ENCODE measurements at places on chromosomes 7 and 10.
A peak's percentile ranks its signal among the peaks of the same experiment; 100 is the strongest.

- DNase-seq: no peak
Measured at GRCh38 chr10:27986821-27987220, 12.1 kb downstream of the ODAD2 start.

DNA sequence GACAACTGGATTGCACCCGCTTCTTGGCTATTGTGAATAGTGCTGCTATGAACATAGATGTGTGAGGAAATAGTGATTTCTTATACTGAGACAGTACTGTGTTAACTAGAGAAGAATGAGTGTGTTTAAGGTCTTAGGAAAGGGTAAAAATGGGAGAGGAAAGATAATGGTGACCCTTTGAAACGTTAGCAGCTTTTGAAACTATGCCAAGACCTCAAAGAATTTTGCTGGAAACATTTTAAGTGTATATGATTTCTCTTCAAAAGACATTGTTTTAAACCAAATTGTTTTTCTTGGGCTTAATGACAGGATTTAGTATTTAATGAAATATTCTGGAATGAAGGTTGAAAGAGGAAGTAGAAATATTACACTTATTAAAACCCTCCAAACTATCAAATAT, 100.8 kb upstream of the ARHGAP21 start:
- no peak for DNase-seq

- DNase-seq: no peak
Measured at GRCh38 chr7:83603649-83604048, 45.3 kb downstream of the SEMA3E start.

DNA sequence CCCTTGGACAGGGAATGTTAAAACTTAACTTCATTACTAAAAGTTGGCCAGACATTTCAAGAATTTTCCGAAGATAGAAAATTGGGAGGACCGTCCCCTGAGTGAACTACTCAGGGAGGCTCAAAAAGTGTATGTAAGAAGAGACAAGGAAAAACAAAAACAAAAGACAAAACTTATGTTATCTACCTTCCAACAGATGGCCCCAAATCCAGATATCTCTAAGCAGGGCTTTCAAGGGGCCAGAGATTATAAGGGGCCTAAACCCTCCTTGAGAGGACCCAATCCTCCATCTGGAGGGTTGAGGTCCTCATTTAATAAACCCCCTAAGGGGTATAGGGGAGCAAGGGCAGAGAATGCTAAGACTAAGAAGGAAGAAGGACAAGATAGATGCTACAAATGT, 203.6 kb downstream of the SH2D4B start:
- DNase-seq: no peak

DNA sequence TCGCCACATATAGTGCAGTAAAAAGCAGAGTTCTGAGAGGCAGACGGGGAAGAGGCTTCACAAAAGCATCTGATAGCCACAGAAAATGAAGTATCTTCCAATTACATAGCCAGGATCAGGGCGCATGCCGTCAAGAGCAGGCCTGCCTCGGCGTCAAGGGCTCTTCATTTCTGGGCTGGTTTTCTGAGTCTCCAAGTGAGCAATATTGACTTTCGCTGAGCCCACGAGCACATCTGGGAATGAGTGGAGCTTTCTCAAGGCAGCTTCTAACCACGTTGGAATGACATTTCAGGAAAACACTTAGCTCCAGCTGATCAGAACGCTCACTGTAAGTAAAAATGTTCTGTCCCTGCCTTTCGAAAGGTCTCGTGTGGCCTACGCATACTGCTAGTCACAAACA, 51.9 kb downstream of the CLRN3 start:
- no peak for DNase-seq

DNA sequence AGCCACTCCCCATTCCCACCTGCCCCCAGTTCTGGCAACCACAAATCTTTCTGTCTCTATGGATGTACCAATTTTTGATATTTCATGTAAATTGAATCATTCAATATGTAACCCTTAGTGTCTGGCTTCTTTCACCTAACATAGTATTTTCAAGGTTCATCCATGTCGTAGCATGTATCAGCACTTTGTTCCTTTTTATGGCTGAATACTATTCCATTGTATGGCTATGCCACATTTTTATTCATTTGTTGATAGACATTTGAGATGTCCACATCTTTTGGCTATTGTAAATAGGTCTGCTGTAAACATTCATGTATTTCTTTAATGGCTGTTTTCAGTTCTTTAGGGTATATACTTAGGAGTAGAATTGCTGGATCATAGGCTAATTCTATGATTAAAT, 270.5 kb downstream of the FGFR2 start:
- DNase-seq: no peak

DNA sequence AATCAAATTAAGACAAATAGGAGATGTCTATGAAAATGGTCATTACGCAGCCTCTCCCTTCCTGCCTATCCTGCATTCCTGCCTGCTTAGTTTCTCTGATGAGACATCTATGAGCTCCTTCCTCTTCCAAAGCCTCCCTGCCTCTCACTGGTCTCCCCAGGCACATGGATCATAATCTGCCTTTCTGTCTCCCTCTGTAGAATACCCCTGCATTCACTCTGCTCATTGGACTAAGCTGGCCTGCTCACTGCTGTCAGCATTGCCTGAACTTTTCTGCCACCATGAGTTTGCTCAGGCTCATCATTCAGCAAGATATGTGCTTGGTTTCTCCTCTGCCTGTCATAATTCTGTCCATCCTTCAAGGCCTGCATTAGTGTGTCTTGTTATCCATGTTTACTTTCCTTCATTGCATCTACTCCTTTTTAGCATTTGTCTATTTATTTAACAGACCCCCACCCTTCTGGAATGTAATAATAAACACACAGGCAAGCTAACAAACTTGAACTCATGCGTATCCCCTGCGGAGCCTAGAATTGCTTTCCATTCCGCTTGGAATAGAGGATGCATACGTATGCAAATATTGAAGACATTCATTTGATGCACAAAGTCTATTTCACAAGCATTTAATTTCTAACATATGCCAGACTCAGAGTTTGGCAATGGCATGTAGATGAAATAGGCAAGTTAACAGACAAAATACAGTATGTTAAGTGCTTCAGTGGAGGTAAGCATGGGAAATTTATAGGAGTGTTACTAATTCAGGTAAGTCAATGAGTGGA, 88.3 kb downstream of the PTPRZ1 start:
- DNase-seq: no peak

GRCh38 chr7:135169964-135170273, 588 bp downstream of the CYREN start:
- DNase-seq: peak; percentile 66

DNA sequence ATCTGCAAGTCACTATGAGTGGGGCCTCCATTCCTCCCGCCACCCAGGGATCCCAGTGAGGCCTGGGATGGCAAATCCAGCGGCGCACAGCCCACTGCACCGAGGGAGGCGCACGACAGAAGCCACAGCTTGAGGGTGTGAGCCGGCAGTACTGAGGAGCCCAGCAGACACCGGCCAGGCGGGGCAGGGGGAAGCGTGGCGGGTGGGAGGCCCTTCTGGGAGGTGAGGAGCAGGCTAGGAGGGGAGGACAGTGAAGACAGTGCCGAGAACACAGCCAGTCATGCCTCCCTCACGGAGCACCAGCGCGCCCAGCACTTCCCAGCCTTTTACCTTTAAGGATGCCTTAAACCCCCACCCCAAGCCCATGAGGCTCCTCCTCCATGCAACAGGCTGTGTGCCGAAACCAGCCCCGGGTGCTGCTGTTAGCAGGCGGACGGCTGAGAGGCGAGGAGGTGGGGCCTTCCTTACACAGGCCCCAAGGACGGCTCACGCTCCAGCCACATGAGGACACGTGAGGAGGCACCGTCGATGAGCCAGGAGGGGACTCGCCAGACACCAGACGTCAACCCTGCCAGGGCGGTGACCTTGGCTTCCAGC, 258.5 kb downstream of the PTPRN2 start:
- DNase-seq: no peak

- no peak for DNase-seq
Measured at GRCh38 chr7:136441835-136442234, 426.6 kb upstream of the CHRM2 start.

DNA sequence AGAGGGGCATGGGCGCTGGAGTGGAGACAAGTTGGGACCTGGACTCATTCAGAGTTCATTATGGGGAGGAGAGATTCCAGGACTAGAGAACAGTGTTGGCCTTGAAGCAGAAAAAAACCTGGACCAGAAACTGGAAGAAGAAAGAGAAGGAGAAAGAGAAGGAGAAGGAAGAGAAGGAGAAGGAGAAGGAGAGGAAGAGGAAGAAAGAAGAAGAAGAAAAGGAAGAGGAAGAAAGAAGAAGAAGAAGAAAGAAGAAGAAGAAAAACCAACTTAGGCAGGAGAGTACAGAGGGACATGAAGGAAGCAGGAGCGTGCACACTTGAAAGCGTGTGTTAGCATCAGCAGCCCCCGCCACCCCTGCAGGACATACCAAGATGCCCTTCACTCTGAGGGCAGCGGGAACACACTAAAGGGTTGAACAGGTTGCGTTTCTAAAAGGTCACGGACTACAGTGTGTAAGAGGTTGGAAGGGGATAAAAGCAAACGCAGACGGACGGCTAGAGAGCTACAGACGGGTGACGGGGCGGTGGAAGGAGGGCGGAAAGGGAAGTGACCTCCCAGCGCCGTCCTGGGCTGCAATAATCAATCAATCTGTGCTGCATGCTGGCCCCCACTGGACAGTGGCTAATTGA, 95.3 kb downstream of the SEC61G start:
- DNase-seq: no peak

- no peak for DNase-seq
Measured at GRCh38 chr7:31023877-31024276, 28.2 kb upstream of the ADCYAP1R1 start.

DNA sequence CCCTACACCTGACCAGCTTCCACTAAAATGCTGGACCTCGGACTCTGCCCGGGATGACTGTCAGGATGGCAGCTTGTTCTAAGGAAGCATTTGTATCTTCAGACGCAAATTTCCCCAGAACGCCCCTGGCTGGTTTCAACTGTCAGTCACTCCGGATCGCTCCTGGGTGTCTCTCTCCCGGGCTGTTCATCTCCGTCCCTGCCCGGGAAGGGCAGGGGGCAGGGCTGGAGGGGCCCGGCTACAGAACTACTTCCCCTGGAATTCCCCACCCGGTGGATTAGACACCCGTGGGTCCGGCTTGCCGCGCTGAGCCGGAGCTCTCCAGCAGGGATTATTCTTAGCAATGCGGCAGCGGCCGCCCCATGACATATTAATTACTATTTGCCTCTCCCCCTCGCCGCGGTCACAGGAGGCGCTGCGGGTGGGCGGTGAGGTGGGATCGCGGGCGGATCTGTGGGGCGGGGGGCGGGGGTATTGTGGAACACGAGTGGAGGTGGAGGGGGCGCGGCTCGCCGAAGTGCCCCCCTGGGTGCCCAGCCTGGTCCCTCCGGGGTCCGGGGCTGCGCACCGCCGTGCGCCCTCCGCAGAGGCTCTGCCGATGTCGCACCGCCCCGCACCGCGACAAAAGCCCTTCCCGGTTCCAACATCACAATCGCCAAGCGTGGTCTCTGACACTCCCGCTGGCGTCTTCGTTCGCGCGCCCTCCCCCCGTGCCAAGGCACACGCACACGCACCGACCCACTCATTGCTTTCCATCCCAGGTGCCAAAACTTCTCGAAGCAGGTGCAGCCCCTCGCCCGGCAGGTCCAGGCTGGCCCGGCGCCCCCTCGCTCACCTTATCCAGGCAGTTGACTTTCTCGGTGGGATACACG, 276.1 kb upstream of the NEBL start:
- no peak for DNase-seq

GRCh38 chr7:23011222-23011924, 2.6 kb downstream of the HYCC1 start:
- no peak for DNase-seq

- DNase-seq: no peak
Measured at GRCh38 chr10:16773334-16773733, 43.9 kb downstream of the RSU1 start.

- no peak for DNase-seq
Measured at GRCh38 chr10:74923556-74923955, 97.2 kb downstream of the KAT6B start.

GRCh38 chr7:94382132-94382531, 12.6 kb upstream of the COL1A2 start:
- DNase-seq: no peak

DNA sequence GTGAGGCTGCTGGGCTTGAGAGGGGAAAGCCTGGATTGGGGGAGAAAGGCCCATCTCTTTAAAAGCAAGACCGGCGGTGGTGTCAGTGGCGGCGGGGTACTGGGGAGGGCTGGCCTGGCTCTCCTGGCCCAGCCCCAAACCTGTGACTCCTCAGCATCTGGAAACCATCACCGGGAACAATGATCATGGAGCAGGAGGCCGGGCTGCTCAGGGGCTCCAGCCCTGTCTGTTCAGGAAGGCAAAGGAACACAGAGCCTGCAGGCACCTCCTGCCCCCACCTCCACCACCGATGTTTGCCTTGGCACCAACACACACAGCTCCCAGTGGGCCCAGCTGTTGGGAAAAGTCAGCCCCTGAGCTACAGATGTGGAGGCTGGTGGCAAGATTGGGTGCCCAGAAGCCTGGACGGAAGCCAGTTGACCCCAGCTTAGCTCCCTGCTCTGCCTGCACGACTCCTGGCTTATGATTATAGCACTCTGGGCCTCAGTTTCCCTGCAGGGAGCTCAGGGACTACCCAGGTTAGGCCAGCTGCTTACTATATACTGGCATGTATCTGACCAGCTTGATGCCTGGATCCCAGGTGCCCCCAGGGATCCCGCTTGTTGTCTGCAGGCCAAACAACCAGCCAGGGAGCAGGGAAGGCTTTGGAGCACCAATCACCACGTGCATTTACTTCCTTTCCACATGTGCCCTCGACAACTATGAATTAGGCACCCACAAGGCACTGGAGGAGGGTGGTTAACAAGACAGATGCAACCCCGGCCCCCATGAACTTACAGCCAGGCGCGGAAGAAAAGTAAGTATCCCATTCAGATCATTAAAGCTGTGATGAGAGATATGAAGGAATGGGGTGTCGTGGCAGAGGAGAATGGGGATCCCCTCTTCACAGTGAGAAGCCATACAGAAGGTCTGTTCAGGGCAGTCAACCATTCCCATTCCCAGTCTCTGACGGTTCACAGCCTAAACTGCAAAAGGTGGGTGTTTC, 37.3 kb downstream of the ZCCHC24 start:
- DNase-seq: no peak

DNA sequence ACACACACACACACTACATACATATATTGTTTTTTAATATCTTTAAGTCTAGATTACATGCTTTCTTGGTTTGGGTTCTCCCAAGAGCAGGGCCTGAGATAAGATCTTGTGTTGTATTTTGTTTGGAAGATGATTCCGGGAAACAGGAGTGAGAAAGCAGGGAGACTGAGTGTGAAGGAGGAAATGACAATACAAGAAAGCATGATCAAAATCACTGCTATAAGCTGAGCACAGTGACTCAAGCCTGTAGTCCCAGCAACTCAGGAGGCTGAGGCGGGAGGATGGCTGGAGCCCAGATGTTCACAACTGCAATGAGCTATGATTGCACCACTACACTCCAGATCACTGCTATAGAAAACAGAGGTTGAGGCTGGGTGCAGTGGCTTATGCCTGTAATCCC, 267.6 kb downstream of the SKIDA1 start:
- no peak for DNase-seq
